ENCODE measurements at places on chromosomes 6 and 20. TPM values are rescaled to one million over a fixed set of nuclear protein-coding genes. Genes with fewer than 3 reads are reported as not detected.

MAFB gene
- 0.79 TPM for total RNA-seq

HCK gene
- not detected for total RNA-seq

NNAT gene
- not detected for total RNA-seq

C20orf144 gene
- total RNA-seq, result 0.05 TPM

TMEM200A gene
- 0.27 TPM for total RNA-seq

RIN2 gene
- 57.9 TPM for total RNA-seq

MYT1 gene
- not detected for total RNA-seq

RHAG gene
- total RNA-seq, result not detected

LBP gene
- not detected for total RNA-seq

EPPIN gene
- not detected for total RNA-seq

MATN4 gene
- total RNA-seq, result 0.20 TPM

ATG5 gene
- total RNA-seq, result 28.7 TPM

HLA-DQA1 gene
- total RNA-seq, result not detected
